ENCODE measurements at places on chromosomes 4 and X. TPM values are rescaled to one million over a fixed set of nuclear protein-coding genes. Genes with fewer than 3 reads are reported as not detected.

The NDNF gene
- total RNA-seq = not detected

The ITM2A gene
- 141 TPM for total RNA-seq

The TLR8 gene
- total RNA-seq = not detected

The ADH1A gene
- total RNA-seq = not detected

The ETDB gene
- total RNA-seq = not detected

The NUP54 gene
- total RNA-seq = 44.8 TPM

The AKAP14 gene
- total RNA-seq = not detected

The USP17L30 gene
- not detected for total RNA-seq

The RBMXL3 gene
- total RNA-seq = not detected

The FAT1 gene
- 0.07 TPM for total RNA-seq

The SPANXC gene
- not detected for total RNA-seq

The PHKA1 gene
- total RNA-seq = 0.48 TPM

The FOXP3 gene
- total RNA-seq = 11.5 TPM

The EDA2R gene
- total RNA-seq = 2.3 TPM

The BTC gene
- not detected for total RNA-seq

The MAGEA12 gene
- total RNA-seq = not detected

The MGST2 gene
- 10.3 TPM for total RNA-seq

The PNMA6A gene
- total RNA-seq = 0.68 TPM

The GATA1 gene
- not detected for total RNA-seq

The CNGA1 gene
- not detected for total RNA-seq

The FGA gene
- total RNA-seq = not detected

The GPRASP3 gene
- 2.0 TPM for total RNA-seq

The DOK7 gene
- total RNA-seq = not detected

The CFAP99 gene
- not detected for total RNA-seq

The XAGE5 gene
- total RNA-seq = not detected

The AMER1 gene
- total RNA-seq = 4.2 TPM

The BMPR1B gene
- total RNA-seq = not detected

The EOLA1 gene
- total RNA-seq = 25.2 TPM

The CT55 gene
- total RNA-seq = not detected

The NAP1L5 gene
- 3.3 TPM for total RNA-seq

The PRRG1 gene
- total RNA-seq = not detected

The GRID2 gene
- not detected for total RNA-seq

The ARX gene
- not detected for total RNA-seq

The IL13RA2 gene
- total RNA-seq = not detected

The VCX gene
- total RNA-seq = not detected

The FAM9C gene
- total RNA-seq = not detected

The RTL9 gene
- total RNA-seq = not detected

The NCAPG gene
- 62.7 TPM for total RNA-seq

The KCTD8 gene
- not detected for total RNA-seq

The FGF16 gene
- total RNA-seq = not detected

The C4orf50 gene
- 0.13 TPM for total RNA-seq

The SMAD1 gene
- total RNA-seq = 0.20 TPM

The PABPC1L2B gene
- total RNA-seq = not detected

The HDAC8 gene
- total RNA-seq = 23.7 TPM

The FMR1NB gene
- not detected for total RNA-seq

The PLAC8 gene
- 523 TPM for total RNA-seq

The HS6ST2 gene
- total RNA-seq = 0.07 TPM

The PRIMPOL gene
- 17.4 TPM for total RNA-seq

The SUPT20HL2 gene
- not detected for total RNA-seq

The KIT gene
- 0.03 TPM for total RNA-seq

The EGF gene
- not detected for total RNA-seq

The GRSF1 gene
- total RNA-seq = 70.1 TPM

The OTC gene
- not detected for total RNA-seq

Measured in activated naive CD4-positive, alpha-beta T cell treated with anti-CD3 and anti-CD28 coated beads, Interleukin-2, amount 10 ng/mL, durations not matched to agents 5 hours and 36 hours (primary cell).